Stimulated activated CD4-positive, alpha-beta T cell treated with anti-CD3 and anti-CD28 coated beads, Interleukin-1b, Interleukin-23, amount 100 ng/mL, for 1 hour (primary cell): ENCODE measurements at places on chromosomes 7 and 10.

DNA sequence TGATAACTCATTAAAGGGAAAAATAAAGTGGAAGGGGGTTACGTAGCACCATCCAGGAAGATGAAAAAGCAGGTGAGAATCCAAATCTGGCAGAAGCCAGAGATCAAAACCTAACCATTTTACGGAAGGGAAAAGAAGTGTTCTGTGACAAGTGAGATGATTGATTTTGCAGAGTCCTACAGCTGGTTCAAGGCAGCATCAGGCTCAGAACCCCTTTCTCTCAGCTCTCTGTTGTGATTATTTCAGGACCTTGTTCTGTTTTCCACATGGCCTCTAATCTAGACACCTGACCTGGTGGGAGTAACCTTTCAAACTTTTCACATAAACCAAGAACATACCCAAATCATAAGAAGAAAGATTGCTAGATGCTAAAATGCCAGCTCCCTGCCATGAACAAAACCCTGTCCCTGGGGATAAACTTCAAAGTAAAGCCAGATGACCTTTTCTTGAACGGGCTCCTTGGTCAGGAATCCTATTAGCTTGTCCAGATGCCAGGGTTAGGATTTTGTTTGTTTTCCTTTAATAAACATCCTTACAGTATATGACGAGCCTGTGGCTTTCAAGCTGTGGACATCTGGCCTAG lies 5.9 kb downstream of the DUSP5 start:
- DNase-seq = no peak

DNA sequence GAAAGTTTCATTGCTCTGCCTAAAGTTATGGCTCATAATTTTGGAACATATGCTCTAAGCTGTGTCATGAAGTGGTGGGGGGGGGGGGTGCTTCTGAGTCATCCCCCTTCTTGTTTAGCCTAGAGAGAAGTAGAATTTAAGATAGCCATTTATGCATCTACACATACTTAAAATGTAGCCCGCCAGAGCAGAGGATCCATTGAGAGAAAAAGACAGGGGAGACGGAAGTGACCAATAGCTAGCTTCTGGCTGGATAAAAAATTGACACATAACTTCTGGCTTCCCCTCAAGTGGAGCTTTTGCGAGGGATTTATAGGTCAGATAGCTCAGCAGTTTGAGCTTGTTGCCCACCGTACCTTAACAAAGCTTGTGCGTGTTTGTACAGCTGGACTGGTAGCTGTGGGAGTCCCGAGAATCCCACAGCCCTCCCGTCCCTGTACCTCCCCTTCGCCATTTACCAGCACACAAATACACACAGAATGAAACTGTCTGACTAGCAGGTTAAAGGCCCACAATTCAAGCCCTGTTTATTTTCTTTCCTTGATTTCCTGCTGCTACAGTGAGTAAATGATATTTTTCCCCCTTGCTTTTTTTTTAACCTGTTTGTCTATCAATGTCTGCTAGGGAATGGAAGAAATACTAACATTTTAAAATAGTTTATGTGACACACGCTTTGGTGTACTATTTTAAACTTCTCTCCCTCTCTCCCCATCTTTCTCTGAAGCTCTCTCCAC lies 232.6 kb upstream of the FERD3L start:
- DNase-seq = no peak

- no peak for DNase-seq
These were observed 257 bp downstream of the WAC start for GRCh38 chr10:28533186-28533564.

- no peak for DNase-seq
These were observed 226.2 kb upstream of the DGKB start for GRCh38 chr7:15128716-15129115.

GRCh38 chr10:129637846-129638245 lies 170.8 kb downstream of the MGMT start:
- DNase-seq = no peak

DNA sequence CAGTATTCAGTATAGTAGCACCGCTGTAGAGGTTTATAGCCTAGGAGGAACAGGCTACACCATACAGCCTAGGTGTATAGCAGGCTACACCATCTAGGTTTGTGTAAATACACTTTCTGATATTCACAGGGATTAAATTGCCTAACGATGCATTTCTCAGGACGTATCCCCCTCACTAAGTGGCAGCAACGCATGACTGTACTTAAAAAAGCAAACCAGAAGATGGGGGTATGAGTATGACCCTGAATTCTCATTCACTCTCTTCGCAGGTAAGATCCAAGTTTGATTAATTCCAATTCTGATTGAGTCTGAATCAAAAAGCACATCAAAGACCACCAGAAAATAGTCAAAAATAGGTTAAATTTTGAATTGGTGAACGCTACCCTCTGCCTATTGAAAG lies 972 bp downstream of the ORC5 start:
- DNase-seq = no peak
